ENCODE measurements at places on chromosomes 4 and X. TPM values are rescaled to one million over a fixed set of nuclear protein-coding genes. Genes with fewer than 3 reads are reported as not detected.

The BMP3 gene
- not detected for total RNA-seq

The CT45A10 gene
- total RNA-seq: not detected

The IL13RA2 gene
- total RNA-seq: not detected

The RIPPLY1 gene
- total RNA-seq: not detected

The RNF128 gene
- 0.11 TPM for total RNA-seq

The XAGE2 gene
- not detected for total RNA-seq

The GRIA3 gene
- total RNA-seq: not detected

The GLOD5 gene
- not detected for total RNA-seq

The CSAG3 gene
- not detected for total RNA-seq

The CDX4 gene
- not detected for total RNA-seq

The TLR2 gene
- 3.9 TPM for total RNA-seq

All from CD4-positive, alpha-beta memory T cell (primary cell).